Upper lobe of left lung (tissue), 6 donors: ENCODE measurements at places on chromosomes 2 and 18. TPM values are rescaled to one million over a fixed set of nuclear protein-coding genes. Genes with fewer than 3 reads are reported as not detected.

Gene CLEC4F
- 0.57 TPM for total RNA-seq

DNA sequence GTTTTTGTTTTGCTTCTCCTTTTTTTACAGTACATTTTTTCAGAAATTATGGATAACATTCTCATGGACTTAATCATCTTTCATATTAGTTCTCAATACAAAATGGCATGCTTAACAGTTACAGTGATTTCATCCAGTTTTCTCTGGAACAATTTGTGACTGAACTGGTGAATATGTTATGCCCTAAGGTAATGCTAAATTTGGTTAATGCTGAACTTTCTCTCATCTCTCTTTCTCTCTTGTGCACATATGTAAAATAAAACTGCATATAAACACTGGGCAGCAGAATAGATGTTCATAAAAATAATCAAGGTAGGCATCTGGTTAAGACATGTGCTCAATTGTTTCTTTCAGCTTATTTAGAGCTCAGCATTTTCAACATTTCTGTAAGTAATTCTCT, 196.3 kb upstream of the TMEFF2 start:
- no peaks in the 10 kb centered on the region for H3K36me3 ChIP-seq
- H3K4me1 ChIP-seq, result no peaks in the 10 kb centered on the region
- H3K27me3 ChIP-seq, result no peaks in the 10 kb centered on the region
- no peak overlapping the region for H3K27ac ChIP-seq
- no peak overlapping the region for H3K4me3 ChIP-seq

DNA sequence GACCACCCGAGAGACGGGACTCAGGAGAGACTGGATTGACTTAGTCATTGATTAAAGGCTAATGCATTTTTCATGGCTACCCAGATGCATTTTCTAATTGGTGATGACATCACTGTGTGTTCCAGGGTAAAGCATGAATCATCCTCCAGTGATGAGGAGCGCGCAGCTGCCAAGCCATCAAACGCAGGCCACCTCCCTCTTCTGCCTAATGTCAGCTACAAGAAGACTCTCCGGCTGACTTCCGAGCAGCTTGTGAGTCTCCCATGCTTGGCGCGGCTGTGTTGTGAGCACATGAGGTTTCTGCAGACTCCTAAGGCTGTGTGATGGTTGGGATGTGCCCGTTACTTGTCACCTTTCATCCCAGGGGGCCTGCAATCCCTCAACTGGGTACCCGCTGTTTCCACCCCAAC, 56.4 kb downstream of the LPIN1 start:
- H3K4me3 ChIP-seq, result no peak overlapping the region
- H3K4me1 ChIP-seq, result no peaks in the 10 kb centered on the region

- H3K36me3 ChIP-seq, result no peaks in the 10 kb centered on the region
- H3K4me3 ChIP-seq, result no peak overlapping the region
- peaks cover 6% of the 10 kb centered on the region for H3K4me1 ChIP-seq
- no peaks in the 10 kb centered on the region for H3K27me3 ChIP-seq
- no peak overlapping the region for H3K27ac ChIP-seq
- DNase-seq, result no peak
These were observed 305.9 kb upstream of the VWC2L start for GRCh38 chr2:214104967-214105366.
